ENCODE measurements at places on chromosomes 1 and 21. TPM values are rescaled to one million over a fixed set of nuclear protein-coding genes. Genes with fewer than 3 reads are reported as not detected.

CRABP2 gene
- 99.0 TPM for polyA plus RNA-seq

- DNase-seq: no peak
Measured at GRCh38 chr1:175885326-175885725, 141.9 kb upstream of the TNR start.

DNA sequence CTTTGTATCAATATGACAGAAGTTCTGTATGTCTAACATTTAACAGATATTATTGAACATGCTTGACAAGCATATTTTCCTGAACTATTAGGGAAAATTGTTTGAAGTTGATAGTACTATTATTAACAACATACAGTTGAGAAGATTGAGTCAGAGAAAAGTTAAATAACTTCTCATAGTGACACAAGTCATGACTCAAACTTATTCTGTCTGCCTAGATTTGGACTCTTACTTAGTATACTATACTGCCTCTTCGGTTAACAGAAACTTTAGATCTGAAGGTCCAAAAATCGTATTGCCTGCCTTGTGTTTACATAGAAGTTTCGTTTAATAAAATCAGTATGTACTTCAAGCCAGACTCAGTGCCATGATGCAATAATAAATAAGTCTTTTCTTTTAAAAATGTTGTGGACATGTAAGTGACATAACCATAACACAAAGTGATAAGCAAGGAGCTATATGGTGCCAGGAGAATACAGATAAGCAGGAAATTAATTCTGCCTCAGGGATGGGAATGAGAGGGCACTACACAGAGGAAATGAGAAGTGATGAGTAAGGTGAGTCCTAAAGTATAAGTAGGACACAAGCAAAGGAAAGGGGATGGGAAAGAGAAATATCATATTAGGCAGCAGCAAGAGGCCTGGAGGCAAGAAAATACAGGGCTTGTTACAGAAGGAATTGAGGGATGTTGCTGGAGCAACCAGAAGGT, 48.1 kb downstream of the LHX9 start:
- DNase-seq: no peak

DNA sequence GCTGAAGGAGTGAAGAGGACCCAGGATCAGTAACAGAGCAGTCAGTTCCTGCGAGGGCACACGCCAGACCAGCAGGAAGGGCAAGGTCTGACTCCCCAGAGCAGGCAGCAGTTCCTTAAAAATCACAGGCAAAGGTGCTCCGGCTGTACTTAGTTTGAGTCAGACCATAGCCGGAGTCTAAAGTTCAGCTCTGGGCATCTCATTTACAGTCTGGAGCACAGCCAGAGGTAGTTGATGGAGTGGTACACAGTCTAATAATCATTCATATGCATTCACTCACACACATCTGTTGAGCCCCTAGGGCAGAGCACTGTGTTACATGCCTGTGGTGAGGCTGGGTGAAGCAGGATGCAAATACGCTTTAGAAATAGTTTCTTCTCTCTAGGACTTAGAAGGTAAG, 7.3 kb upstream of the AMIGO1 start:
- DNase-seq: no peak

TNNT2 gene
- polyA plus RNA-seq: 66.5 TPM

DNA sequence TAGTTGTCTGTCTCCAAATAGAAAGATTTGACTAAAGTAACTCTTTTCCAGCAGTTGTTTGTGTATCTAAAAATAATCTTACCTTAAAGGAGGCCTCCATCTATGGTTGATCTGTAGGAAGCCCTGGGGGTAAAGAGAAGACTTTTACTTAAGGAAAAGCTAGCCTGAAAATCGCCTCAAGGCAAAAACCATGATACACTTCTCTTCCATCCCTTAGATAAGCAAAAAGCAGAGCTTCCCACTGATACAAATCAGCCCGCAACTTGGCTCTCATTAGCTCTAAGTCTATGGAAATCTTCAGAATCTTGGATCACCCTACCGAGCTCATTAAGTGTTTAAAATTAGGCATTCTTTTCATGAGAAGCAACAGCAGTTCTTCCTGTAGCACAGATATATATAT, 576.9 kb upstream of the PTBP2 start:
- no peak for DNase-seq

- DNase-seq: no peak
Measured at GRCh38 chr1:245205864-245206263, 51.1 kb downstream of the KIF26B start.

SPRR3 gene
- polyA plus RNA-seq: 0.32 TPM

- peak; percentile 73 for DNase-seq
Measured at GRCh38 chr1:164611754-164612642, 53.0 kb downstream of the PBX1 start.

DNA sequence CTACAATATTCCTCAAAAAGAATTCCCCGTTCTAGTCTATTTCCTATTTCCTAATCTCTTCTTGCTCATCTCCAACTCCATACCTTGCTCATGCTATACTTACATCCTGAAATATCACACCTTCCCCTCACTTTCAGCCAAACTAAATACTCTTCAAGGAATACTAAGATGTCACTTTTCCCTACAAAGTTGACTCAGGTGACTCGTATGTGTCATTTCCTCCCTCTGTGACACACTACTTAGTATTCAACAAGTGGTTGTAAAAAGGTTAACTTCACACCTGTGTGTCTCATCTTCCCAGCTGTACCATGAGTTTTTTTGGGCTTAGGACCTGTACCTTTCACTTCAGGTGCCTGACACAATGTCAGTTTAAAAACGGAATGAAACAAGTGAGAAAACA, 81.9 kb upstream of the LBR start:
- DNase-seq: no peak

LCE1A gene
- not detected for polyA plus RNA-seq

TRPM2 gene
- polyA plus RNA-seq: 0.73 TPM

PLEKHN1 gene
- polyA plus RNA-seq: 0.43 TPM

NSUN4 gene
- polyA plus RNA-seq: 31.0 TPM

KRTAP13-1 gene
- not detected for polyA plus RNA-seq

- no peak for DNase-seq
Measured at GRCh38 chr1:171754353-171754705, 12.5 kb upstream of the VAMP4 start.

DNA sequence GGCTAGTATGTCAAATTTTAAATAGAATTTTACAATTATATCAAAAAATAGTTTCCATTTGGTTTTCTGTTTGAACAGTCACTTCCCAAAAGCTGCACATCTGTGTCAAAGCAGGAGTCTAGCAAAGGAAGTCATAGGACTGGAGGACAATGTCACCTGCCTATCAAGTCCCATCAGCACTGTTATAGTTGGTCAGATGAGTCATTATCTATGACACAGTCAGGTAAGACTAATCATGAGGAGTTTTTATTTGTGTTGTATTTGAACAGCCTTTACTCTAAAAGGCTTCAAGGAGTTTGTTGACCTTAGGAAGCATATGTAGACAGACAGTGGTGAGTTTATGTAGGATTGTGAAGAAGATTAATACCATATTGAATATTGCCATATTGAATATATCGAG, 74.2 kb upstream of the QSOX1 start:
- DNase-seq: no peak

DNA sequence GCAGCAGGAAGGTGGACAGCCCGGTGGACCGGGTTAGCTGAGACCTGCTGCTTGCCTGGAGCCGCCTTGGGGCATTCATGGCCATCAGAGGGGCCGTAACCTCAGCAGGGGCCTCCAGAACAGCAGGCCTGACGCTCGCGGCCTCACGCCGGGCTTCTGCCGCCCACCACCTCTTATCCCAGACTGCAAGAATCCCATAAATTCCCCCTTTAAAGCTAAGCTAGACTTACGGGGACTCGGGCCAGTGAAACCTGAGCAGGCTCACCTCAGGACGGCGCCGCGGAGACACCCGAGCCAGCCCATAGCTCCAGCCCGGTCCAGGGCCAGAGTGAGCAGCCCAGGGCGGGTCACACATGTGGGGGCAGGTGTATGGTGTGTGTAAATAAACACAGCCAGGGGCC, 132.3 kb downstream of the GLIS1 start:
- DNase-seq: no peak

DNA sequence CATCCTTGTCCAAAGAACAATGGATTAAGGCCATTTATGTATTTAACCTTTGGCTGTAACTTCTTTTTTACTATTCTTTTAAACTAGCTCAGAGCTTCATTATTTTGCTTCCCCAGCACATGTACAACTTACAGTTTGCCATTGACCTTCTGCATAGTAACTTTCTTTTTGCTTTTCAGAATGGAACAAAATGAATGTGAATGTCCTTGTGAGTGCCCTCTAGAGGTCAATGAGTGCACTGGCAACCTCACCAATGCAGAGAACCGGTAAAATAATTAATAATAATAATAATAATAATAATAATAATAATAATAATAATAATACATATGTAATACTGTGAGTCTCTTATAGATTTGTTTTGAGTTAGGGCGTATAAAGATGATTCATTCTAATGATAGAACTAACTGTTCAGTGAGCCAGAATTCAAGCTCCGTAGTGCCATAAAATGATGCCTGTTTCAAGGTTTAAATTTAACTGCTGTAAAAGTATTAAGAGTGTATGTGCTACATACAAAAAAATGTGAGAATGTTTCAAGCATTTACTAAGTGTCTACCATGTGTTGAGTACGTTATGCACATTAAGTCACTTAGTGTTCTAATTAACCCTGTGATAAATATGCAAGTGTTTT, 69.0 kb upstream of the RAVER2 start:
- no peak for DNase-seq

SGIP1 gene
- 14.8 TPM for polyA plus RNA-seq

- DNase-seq: no peak
Measured at GRCh38 chr1:59878370-59878769, 48.2 kb downstream of the CYP2J2 start.

- no peak for DNase-seq
Measured at GRCh38 chr1:203057911-203058675, 27.7 kb downstream of the MYOG start.

DNA sequence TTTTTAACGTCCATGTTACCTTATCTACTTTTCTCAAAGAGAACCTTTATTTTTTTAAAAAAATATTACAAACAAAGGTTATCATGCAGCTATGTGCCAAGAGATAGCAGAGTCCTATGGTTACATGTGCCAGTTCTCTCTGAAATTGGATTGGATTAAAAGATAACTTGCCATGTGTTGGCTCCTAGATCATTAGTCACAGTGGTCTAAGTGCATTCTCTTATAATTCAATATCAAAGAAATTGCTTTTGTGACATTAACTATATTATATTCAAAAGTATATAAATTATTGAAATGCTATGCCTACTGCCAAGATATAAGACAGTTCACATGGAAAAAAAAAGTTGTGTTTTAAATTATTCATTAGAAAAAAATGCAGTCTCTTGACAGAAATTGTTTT, 494.2 kb downstream of the NEGR1 start:
- no peak for DNase-seq

- DNase-seq: no peak
Measured at GRCh38 chr1:200962631-200963030, 60.9 kb downstream of the KIF21B start.

DNA sequence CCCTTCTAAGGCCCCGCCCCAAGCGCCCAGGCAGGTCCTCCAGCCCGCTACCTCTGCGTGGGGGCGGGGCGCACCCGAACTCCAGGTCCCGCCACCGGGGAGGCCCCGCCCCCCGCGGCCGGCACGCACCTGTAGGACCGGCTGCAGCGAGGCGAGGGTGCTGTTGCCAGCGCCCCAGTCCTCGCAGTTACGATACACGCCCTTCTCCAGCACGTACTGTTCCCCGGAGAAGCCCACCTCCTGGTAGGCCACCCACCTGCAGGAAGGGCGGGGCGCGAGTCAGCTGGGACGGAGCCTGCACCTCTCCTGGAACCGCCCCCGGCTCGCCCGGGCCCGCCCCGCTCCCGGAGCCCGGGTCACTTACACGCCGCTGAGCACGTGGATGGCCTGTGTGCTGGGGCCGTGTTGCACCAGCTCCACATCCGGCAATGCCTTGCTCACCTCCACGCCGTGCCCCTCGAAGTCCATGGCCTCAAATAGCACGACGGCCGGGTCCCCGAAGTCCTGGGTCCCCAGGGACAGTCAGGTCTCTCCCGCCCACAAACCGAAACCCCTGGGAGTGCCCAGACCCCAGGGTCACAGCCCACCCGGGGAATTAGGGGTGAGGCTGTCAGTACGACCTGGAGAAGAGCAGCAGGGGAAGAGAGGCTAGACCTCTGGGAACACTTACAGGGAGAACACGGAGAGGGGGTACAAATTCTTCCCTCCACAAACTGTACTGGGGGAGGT, 17.3 kb downstream of the CRYBG2 start:
- DNase-seq: peak; percentile 35

- DNase-seq: no peak
Measured at GRCh38 chr1:199937661-199938060, 89.8 kb upstream of the NR5A2 start.

- DNase-seq: no peak
Measured at GRCh38 chr1:202844259-202844658, 33.5 kb downstream of the PCAT6 start.

DNA sequence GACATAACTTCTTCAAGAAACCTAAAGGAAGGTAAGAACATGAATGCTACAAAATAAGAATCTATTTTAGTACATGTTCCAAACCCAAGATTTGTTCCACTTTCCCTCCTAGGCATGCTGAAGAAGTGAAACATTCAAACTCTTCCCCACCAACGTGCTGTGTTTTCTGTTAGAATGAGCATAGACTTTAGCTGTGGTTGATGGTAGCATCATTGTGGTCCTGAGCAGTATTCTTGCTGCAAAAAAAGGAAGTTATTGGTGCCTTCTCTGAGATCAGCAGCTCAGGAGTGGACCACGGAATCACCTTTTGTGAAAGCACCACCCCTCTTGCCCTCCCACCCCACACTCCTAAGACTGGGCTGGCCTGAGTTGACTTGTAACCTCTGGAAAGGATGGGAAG, 100.4 kb upstream of the POGK start:
- no peak for DNase-seq

- no peak for DNase-seq
Measured at GRCh38 chr21:20026543-20026942, 971.7 kb upstream of the NCAM2 start.

GRCh38 chr21:33541105-33541711, 709 bp downstream of the GART start:
- DNase-seq: no peak

BGLAP gene
- polyA plus RNA-seq: 2.2 TPM

GRCh38 chr1:239924741-239925350, 166.8 kb upstream of the FMN2 start:
- DNase-seq: no peak

- no peak for DNase-seq
Measured at GRCh38 chr1:193285641-193286040, 99.2 kb upstream of the B3GALT2 start.

- DNase-seq: peak; percentile 29
Measured at GRCh38 chr1:204225841-204226735, 12.3 kb upstream of the GOLT1A start.

NUCKS1 gene
- polyA plus RNA-seq: 298 TPM

All from left renal pelvis (tissue), 4 donors.